ENCODE measurements at places on chromosomes 16 and 17.
A peak's percentile ranks its signal among the peaks of the same experiment; 100 is the strongest.

GRCh38 chr16:8571061-8571596, 19.2 kb downstream of the TMEM114 start:
- DNase-seq = no peak

DNA sequence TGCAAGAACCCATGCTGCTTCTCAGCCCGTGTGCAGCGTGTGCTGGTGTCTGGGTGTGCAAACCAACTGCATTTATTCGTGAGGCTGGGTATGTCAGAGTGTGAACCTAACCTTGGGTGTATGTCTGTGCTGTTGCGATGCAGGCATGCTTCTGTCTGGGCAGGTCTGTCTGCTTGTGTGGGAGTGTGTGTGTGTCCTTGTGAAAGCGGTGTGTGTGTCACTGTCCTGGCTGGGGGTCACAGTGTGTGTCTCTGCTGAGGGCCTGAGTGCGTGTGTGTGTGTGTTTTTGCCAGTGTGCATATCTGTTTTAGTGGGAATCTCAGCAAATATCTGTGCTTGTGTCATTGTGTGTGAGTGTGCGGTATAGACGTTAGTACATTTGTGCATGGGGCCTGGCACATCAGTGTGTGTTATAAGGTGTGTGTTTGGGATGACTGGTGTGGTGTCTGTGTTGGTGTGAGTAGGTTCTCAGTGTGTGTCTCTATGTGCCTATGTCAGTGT, 121.8 kb downstream of the CYLD start:
- DNase-seq = no peak

GRCh38 chr17:39921323-39921722, 2.9 kb upstream of the GSDMB start:
- no peak for DNase-seq

- no peak for DNase-seq
Observed at GRCh38 chr17:39271546-39271945, 45.8 kb upstream of the STAC2 start.

GRCh38 chr17:19461116-19461515, 50.1 kb downstream of the RNF112 start:
- DNase-seq = no peak

- DNase-seq = no peak
Observed at GRCh38 chr16:19644877-19645276, 73.2 kb downstream of the KNOP1 start.

DNA sequence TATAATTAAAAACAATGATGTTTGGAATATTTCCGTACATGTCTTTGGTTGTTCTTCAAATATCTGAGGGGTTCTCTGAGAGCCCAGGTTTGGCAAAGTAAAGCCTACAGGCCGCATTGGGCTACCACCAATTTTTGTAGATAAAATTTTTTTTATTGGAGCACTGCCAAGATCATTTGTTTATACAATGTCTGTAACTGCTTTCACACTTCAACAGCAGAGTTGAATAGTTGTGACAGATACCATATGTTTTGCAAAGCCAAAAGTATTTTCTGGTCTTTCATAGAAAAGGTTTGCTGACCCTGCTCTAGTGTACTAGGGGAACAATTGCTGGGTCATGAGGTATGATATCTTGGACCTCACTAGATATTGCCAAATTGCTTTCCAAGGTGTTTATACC, 10.5 kb downstream of the PPM1D start:
- no peak for DNase-seq

DNA sequence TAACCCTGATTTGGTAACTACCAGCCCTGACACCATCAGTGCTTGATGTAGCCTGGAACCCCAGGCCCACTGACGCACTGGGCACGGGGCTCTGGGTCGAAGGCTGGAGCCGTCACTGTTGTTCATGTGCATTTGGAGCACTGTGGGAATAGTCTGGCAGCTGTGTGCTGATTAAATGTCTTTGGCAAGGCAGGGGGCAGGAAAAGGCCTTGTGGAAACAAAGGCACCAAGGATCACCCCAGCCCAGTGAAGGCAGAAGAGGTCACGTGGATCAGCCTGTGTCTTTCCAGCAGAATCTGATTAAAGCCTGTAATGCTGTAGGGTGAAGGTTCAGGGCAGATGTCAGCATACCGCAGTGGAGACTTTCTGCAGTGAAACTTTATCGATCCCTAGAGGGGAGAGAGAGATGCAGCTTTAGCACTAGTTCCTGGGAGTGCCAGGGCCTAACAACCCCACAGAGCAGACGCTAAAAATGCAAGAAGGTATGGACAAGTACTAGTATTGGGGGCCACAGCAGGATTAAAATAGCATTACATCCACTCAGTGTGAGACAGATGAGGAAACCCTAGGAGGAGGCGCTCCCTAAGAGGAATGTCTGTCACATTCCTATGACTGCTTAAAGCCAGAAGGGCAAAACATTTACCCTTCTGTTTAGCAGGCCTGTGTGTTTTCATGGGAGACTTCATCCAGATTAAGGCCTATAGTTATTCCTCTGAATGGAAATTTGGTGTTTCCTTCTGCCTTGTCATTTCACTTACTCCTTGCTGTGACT, 9.7 kb downstream of the ZNHIT3 start:
- no peak for DNase-seq

GRCh38 chr16:85554889-85555718, 58.0 kb upstream of the GSE1 start:
- peak; percentile 86 for DNase-seq

DNA sequence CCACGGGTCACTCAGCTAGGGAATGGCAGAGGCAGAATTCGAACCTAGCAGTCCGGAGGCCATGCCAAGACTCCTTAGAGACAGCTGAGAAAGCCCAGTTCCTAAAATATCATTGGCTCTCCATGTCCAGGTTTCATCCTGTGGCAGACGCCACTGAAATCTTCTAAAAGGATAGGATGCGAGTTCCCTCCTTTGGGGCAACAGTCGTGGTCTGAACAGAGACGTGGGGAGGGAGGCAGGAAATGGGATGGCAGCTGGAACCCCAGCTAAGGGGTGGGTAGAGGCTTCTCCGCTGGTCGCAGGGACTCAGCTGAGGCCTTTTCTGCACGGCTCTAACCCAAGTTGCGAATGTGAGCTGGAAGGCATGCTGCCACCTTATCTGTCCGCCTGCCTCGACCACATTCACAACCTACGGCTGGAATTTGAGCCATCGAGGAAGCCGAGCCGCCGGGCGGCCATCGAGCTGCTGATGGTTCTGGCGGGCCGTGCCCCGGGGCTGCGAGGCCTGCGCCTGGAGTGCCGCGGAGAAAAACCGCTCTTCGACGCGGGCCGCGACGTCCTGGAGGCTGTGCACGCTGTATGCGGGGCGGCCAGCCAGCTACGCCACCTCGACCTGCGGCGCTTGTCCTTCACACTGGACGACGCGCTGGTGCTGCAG, 1.9 kb upstream of the HSF4 start:
- no peak for DNase-seq

DNA sequence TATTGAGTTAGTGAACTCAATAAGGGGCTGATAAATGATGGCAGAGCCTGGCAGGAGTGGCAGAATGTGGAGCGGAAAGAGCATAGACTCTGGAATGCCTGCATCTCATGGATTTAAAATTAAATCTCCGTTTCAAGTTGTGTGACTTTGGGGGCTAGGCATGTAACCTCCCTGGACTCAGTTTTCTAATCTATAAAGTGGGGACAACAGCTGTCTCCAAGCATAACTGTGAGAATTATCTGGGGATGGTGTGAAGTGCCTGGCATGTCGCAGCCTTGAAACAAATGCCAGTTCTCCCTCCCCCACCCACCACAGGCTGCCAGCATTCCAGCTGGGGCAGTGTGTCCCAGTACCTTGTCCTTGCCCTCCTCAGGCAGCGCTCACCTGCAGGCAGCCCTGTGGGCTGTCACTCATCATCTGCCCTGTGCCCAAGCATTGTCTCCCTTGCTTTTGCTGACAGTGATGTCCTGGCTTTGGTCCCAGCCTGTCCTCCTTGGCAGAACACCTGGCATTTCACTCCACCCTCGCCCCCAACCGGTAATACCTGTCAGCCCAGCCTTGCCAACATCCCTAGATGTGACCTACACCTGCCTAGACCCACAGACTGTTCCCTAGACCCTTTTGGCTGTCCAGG, 129.6 kb downstream of the MRM1 start:
- DNase-seq = no peak

GRCh38 chr17:26792486-26792885, 501.4 kb upstream of the WSB1 start:
- DNase-seq = no peak

GRCh38 chr16:70689035-70689969, 3.4 kb upstream of the MTSS2 start:
- no peak for DNase-seq

- no peak for DNase-seq
Observed at GRCh38 chr16:70342016-70342415, 4.7 kb upstream of the DDX19A start.

DNA sequence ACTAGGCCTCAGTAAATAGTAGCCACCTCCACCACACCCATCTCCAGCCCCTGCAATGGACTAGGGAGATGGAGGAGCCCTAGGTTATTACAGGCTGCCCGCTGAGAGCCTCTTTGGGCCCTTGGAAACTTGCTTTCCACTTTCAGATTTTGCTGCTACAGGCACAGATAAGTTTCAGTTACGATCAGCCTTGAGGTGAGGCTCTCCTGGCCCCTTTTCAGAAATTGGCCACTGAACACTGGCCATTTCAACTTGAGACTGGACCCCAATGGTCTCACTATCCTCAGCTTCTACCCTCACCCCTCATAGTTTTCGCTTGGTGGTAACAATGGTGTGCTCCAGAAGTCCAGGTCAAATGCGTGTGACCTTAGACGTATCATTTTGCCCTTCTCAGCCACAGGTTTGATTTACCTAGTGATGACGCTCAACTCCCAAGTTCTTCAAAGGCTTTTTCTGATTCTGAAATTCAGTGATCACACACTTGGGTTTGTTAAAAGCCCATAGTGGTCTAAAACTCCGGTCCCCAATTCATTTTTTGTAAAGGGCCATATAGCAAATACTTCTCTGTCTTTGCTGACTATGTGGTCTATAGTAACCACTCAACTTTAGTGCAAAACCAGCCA, 1.0 kb downstream of the PMM2 start:
- no peak for DNase-seq

GRCh38 chr17:51819341-51820219, 338.9 kb downstream of the CA10 start:
- DNase-seq = no peak

DNA sequence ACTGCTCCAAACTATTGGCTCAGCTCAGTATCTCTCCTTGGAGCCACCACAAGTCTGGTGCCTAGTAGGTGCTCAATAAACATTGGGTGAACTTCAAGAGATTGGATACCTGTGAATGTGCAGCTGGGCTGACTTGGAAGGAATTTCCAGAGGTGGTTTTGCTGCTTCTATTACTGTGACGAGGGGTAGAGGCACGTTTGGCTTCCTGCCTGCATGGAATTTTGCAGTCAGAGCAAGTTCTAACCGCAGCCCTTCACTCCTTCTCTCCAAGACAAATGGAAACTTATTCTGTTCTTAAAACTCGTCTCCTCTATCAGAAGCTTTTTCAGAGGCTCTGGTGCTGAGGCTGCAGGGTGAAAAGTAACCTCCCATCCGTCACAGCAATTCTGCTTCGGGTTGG, 342.5 kb downstream of the CPPED1 start:
- DNase-seq = no peak

GRCh38 chr17:13044572-13045065, 26.8 kb upstream of the ELAC2 start:
- no peak for DNase-seq

- no peak for DNase-seq
Observed at GRCh38 chr17:61997664-61998063, 67.4 kb downstream of the MED13 start.

GRCh38 chr17:69246202-69246601, 17.6 kb upstream of the ABCA10 start:
- DNase-seq = no peak

DNA sequence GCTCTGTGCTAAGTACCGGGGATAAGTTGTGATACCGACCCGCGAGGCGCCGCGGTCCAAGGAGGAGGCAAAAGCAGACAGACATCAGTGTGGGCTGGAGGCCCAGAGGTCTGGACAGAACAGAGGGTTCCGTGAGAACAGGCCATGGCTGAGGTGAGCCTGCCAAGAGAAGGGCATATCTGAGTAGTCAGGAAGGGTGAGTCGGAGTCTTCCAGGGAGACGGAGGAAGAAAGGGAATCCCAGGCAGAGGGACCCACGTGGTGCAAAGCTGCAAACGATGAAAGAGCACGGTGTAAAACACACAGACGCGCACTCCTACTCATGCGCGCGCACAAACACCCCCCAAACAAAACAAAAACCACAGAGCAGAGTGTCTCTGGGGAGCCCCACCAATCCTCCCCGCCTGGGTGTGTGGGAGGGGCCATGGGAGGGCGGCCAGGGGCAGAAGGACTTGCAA, 18.1 kb downstream of the RHBDL3 start:
- DNase-seq = no peak

DNA sequence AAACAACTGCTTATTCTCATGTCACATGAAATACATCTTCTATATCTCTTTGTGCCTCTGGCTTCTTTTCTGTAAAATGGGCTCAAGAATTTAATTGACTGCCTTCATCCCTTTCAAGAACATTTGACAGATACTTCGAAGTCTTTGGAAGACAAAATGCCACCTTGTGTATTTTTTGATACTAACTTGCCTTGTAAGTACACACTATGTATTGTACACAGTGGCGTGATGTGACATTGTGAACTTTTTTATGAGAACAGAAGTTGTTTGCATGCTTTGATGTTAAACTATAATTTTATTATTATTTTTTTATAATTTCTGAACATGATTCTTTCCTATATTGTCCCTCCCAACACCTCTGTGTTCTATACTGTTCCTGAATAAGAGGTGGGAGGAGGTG, 73.7 kb downstream of the MAP2K4 start:
- no peak for DNase-seq

GRCh38 chr17:75645501-75645888, 12.3 kb downstream of the SMIM5 start:
- no peak for DNase-seq

- no peak for DNase-seq
Observed at GRCh38 chr16:9075299-9076071, 16.0 kb upstream of the HAPSTR1 start.

DNA sequence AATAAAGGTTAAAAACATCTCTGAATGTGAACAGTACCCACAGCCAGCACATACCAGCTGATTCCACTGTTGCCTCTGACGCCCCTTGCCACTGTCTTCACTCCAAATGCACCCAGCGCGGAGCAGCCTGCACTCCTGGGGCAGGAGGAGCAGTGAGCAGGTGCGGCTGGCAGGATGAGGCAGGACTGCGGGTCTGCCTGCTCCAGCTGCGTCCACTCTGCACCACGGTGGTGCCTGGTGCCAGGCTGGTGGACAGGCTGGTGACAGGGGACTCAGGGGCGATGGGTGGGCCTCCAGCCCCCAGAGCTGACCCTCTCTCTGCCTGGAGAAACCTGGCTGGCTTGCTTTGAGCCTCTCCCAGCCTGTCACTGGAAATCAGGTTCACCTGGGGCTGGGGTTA, 9.4 kb downstream of the RAB40B start:
- no peak for DNase-seq

DNA sequence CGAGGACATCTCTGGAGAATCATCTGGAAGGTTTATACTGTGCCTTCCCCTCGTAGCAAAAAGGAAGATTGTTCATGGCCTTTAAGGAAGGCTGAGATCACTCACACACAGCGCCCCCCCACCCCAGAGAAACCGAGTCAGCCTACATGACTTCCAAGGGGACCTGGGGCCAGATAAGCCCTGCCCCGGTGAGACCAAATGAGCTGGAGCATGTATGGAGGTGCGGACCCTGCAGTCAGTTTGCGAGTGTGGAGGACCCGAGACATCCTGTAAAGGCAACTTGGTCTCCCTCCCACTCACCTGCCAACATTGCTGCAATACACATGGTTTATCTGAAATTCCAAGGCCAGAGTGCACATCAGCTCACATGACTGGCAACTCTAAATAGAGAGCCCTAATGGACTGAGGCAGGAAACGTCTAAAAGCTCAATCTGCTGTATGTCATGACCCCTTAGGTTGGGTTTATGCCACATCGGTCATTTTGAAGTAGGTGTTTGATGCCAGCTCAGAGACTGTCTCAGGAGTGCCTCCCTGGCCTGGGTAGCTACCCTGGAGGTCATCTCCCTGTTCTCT, 233.6 kb downstream of the CPPED1 start:
- DNase-seq = no peak

All from NCI-H524 (cell line).